Muscle of back (tissue), 13 donors: ENCODE measurements at places on chromosomes 4 and X.

DNA sequence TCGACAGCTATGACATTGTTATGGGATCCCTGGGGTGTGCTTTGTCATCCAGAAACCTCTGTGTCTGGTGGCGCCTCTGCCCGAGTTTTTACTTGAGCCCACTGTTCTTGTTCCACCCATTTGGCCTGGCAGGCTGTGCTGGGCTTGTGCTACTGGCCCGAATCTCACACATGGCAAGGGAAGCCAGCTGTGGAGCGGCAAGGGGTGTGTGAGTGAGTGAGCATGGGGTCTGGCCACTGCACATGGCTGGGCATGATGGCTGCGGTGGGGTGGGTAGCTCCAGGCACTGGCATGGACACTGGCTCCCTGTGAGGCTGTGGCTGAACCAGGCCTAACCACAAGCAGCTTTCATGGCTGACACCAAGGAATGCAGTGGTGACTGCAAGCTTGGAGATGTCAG lies 89.2 kb downstream of the DACH2 start:
- DNase-seq = no peak

DNA sequence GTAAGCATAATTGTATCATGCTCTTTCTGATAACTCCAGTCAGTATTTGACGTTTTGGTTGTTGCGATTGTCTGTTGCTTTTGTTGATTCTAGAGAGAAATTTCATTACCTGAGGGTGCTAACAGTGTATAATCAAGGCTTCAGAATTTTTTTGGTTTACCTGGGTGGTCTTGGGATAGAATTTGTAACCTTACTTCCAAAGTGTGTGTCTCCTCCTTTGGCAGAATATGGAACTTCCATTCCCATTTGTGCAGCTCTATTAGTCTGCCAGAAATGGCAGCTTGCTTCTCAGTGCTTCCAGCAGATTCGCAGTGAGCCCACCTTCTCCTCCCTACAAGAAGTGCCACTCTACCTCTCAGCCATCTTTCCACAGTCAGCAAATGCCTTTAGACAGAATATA lies 5.3 kb downstream of the COPS4 start:
- DNase-seq = no peak

GRCh38 chrX:153903991-153904957 lies at the start of gene AVPR2:
AVPR2 (plus strand) TSS chrX:153904673; CDS start chrX:153905146, 473 bp downstream.
- DNase-seq = no peak

- no peak for DNase-seq
Measured at GRCh38 chr4:122827258-122827878, 737 bp downstream of the FGF2 start.

DNA sequence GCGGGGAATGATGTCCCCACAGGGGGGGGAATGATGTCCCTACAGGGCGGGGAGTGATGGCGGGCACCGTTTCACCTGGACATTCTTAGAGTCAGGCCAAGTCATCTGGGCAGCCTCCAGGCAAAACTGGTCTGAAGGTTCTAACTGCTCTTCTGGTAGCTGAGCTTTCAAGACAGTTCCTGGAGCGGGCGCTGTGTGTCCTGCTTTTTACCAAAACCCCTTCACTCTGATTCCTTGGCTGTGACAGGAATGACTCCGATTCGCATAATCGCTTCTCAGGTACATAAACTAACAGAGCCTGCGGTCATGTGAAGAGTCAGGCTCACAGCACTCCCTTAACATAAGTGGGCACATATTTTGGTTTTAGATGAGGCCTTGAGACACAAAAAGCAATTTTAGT lies 836.0 kb downstream of the TRIML1 start:
- no peak for DNase-seq

GRCh38 chrX:79138658-79139241 lies 5.7 kb upstream of the GPR174 start:
- DNase-seq = no peak

DNA sequence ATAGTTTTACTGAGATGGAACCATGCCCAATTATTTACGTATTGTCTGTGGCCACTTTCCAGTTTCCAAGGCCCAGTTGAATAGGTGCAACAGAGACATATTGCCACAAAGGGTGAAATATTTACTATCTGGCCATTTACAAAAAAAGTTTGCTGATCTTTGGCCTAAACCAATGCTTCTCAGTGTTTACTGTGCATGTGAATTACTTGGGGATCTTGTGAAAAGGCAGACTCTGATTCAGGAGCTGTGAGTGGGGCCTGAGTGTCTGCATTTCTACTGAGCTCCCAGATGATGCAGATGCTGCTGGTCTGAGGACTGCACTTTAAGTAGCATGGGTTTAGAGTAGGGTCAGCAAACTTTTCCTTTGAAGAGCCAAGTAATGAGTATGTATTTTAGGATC lies 94.1 kb upstream of the PDE5A start:
- no peak for DNase-seq

DNA sequence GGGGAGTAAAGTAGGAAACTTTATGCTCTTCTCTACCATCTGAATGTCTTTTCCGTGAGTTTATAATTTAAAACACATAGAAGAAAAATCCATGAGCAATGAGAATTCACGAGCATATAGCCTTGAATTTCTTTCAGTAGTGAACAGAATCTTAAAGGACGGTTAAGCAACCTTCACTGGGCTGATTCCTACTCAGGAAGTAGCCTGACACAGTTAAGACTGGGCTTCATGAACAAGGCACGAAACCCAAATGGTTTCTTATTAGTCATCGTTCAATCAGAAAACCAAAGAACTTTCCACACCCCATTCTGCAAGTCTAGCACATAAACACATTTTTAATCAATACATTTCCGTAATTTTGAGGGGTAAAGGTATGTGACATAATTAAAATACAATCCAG lies 95.8 kb downstream of the SH3KBP1 start:
- no peak for DNase-seq

DNA sequence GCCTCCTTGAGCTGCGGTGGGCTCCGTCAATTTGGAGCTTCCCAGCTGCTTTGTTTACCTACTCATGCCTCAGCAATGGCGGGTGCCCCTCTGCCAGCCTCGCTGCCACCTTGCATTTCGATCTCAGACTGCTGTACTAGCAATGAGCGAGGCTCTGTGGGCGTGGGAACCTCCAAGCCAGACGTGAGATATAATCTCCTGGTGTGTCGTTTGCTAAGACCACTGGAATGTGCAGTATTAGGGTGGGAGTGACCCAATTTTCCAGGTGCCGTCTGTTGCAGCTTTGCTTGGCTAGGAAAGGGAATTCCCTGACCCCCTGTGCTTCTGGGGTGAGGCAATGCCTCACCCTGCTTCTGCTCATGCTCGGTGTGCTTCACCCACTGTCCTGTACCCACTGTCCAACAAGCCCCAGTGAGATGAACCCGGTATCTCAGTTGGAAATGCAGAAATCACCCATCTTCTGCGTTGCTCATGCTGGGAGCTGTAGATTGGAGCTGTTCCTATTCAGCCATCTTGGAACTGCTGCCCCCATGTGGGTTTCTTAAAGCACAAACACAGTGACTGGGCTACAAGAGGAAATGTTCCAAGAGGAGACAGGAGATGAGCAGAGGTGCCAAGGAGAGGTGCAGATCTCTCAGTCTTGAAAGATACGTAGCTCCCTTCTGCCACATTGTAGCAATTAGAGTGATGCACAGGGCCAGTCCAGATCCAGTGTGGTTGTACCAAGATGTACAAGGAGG lies 193.0 kb upstream of the IGFBP7 start:
- no peak for DNase-seq

DNA sequence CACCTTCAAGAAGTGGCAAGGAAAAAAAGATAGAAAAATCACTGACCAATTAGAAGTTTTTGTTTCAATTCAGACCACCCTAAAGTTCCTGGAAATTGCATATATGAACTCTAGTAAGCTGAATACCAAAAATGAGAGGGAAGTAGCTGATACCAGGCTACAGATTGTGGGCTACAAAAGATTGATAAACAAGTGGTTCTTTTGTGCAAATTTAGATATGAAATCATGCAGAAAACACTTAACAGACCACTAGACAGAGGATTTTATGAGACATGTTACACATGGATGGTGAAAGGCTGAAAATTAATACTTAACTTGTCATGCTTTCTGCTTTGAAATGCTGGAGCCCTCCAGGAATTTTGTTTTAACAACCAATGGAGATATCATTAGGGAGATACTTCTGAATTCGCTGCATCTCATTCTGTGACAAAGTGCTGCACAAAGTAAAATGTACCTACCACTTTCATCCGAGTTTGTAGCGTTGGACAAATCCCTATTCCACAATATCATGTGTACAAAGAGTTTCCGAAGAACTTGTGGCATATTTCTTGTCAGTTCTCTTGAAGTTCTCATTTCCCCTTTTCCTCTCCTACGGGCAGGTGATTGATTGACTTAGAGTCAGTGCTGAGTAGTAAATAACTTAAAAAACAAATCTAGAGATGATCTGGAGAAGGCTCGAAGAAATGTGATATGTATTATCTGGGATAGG lies 235.0 kb downstream of the PALLD start:
- DNase-seq = no peak

DNA sequence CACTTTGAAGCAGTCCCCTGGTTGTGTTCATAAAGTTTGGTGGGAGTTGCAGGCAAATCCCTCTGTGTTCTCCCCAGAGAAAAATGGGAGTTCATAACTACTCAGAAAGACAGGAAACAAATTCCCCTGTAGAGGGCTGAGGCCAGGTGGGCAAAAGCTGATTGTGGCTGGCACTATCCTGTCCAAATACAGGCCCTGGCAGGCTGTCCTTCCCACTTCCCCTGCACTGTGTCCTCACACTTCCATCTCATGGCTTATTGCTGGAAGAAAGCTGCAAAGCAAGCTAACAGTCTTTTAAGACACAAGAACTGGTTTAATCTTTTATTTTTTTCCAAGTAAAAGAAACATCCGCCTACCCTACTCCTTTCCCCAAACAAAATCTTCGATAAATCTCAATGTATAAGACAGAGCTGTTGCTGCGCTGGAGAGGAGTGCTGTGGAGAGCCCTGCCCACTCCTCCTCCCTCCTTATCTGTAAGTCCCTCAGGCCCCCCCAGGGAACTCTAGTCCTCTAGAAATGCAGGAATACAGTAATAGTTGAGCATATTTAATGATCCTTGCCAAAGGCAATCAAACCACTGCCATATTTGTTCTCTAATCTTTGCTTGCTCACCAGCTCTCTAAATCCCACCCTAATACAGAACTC lies 14.0 kb downstream of the TAPT1 start:
- DNase-seq = no peak
